ENCODE measurements at places on chromosomes 16 and 17. TPM values are rescaled to one million over a fixed set of nuclear protein-coding genes. Genes with fewer than 3 reads are reported as not detected.

The HS3ST6 gene
- not detected for total RNA-seq

The KRT15 gene
- 0.03 TPM for total RNA-seq

The PYY gene
- 0.56 TPM for total RNA-seq

The APOBR gene
- total RNA-seq = not detected

The MT1A gene
- total RNA-seq = not detected

DNA sequence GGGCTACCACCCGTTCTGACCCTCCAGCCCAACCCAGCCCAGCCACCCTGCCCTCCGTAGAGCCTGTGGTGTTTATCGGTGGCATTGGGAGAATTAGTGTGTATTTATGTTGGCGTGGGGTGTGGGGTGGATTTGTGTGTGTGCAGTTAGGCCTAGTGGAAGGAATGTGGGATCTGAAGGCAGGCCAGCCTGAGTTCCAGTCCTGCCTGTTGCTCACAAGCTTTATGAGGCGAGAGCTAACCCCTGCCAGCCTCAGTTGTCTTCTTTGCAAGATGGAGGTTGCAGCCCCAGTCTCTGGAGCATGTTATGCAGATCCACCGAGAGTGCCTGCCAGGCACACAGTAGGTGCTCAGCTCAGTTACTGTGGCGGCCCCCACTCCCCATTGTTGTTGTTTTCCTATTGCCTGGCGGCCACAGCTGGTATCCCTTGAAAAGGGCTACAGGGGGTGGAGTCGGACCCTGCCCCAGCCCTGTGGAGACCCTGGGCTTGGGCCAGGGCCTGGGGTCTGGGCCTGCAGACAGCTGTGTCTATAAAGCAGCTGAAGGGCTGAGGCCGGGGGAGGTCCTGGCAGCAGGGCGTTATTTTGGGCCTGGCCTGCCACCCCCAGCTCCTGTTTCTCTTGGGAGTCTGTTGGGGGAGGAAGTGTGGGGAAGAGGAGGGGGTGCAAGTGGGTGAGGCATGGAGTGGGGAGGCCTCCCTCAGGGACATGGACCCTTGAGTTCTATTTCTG lies 5.1 kb downstream of the ERBB2 start:
- peak; percentile 41 for DNase-seq

- DNase-seq = peak; percentile 9
Measured at GRCh38 chr17:69669441-69670178, 255.1 kb downstream of the MAP2K6 start.

- DNase-seq = no peak
Measured at GRCh38 chr17:15238676-15239422, 26.3 kb downstream of the PMP22 start.

GRCh38 chr17:82772026-82772425 lies 20.2 kb downstream of the TBCD start:
- no peak for DNase-seq

GRCh38 chr17:76314392-76315227 lies 6.5 kb upstream of the QRICH2 start:
- DNase-seq = no peak
